Right lobe of liver (tissue), 6 donors: ENCODE measurements at places on chromosomes 13 and 19.

- peak; percentile 67 for DNase-seq
Observed at GRCh38 chr19:2475018-2475701, 767 bp upstream of the GADD45B start.

- no peak for DNase-seq
Observed at GRCh38 chr13:97429681-97430081, 4.3 kb upstream of the RAP2A start.

DNA sequence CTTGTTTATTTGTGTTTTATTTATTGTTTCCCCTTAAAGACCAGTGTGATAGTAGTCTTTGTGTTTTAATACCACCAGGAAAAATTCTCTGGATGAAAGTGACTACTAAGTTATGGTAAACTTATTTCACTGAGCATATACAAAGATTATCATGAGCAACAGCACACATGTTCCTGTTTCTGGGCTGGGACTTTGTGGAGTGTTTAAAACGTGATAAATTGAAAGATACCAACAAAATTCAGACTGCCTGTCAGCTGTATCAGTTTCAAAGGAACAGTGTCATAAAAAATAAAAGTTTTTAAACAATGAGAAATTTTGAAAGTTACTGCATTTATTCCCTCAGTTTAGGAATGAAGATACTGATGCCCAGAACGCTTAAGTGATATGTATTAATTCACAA, 259.4 kb downstream of the DACH1 start:
- DNase-seq, result no peak

DNA sequence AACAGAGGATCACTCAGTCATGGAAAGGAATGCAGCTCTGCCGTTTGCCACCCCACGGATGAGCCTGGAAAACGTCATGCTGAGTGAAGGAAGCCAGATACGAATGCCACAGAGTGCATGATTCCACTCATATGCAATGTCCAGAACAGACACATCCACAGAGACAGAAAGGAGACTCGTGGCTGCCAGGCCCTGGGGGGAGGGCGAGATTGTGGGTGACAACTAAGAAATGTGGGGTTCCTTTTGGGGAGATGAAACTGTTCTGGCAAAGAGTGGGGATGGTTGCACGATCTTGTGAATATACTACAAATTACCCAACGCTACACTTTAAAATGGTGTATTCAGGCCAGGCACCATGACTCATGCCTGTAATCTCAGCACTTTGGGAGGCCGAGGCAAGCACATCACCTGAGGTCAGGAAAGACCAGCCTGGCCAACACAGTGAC, 27.2 kb upstream of the NAPA start:
- DNase-seq, result no peak

- DNase-seq, result no peak
Observed at GRCh38 chr13:40158218-40158617, 502.8 kb downstream of the COG6 start.

GRCh38 chr19:6664916-6665315, 5.0 kb downstream of the TNFSF14 start:
- DNase-seq, result no peak

GRCh38 chr19:19256072-19256969, 16.8 kb downstream of the TM6SF2 start:
- DNase-seq, result no peak

GRCh38 chr19:2385053-2385721, 25.1 kb downstream of the TMPRSS9 start:
- DNase-seq, result no peak

DNA sequence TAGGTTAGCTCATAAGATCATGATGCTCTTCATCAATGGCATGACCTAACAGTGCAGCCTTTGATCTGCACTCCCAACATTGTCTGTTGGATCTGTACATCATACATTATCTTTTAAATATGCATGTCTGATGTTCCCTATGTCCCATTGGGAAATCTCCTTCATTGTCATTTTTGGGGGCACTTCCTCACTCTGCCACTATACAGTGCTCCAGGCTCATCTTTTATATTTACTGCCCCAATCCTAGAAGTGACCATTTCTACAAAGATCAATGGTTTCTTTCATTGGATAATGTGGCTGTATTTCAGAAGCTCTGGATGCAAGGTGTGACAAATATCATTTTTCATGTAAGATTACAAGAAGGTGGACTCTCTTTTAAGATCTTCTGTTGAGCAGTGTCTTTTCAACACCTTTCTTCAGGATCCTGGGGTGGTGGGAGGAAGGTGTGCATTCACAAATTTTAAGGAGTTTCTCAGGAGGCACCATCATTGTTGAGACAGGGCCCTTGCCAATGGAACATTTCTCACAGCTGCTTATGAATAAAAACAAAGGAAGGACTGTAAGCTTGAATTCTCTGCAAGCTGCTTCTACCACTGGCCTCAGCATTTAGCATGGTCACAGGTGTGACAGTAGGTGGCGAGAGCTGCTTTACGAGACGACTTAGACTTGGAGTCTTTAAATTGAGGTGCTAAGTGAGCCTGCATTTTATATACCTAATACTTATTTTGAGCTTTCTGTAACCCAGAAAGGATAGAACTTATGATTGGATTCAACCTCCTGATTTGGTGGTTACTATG, 403.0 kb downstream of the LMO7 start:
- no peak for DNase-seq

- DNase-seq, result no peak
Observed at GRCh38 chr19:51354742-51355148, 11.4 kb downstream of the ETFB start.

DNA sequence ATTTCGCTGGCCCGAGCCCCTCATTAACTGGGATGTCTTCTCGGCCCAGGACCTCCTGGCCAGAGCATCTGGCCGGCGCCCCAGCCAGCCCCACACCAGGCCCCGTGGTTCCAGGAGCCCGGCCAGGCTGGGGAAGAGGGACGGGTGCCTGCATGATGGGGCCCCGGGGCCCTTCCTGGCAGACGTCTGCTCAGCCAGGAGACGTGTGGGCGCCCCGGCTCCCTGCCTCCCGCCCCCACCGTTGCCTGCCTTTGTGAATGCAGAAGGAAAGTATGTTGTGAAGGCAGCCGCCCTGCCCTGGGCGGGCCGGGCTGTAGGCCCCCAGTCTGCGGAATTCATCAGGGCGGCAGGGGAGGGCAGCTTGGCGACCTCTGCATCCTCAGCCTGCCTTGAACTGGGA, 4.4 kb upstream of the COMP start:
- no peak for DNase-seq

GRCh38 chr13:38166116-38166515, 183.5 kb upstream of the UFM1 start:
- DNase-seq, result no peak

DNA sequence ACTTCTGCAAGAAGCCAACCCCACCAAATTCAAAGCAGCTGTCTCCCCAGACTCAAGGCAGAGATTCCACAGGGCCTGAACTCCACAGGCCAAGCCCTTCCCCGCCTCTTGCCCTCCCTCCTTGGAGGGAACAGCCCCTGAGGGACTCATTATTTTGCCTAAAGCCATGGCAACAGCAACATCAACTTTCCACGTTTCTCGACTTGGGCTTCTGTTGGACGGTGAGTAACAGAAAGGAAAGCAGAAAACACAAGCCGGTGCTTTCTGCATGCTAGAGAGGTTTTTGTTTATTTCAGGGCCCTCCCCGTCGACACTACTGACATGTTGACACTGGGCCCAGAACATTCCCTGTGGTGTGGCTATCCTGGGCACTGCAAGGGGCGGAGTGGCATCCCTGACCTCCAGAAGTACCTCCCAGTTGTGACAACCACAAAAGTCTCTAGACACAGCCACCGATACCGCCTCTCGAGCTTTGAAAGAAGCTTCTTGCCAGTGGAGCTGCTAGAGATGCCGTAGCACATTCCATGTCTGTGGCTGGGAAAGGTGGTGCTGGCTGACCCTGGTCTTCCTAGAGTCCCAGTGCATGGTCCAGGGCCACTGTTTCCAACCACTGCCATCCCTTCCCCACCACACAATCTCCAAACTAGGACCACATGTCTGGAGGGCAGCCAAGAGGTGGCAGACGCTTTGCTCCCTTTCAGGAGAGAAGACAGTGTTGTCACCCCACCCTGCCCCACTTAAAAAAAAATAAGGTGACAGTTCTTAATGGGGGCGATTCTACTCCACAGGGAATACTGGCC, 12.8 kb downstream of the CAPS start:
- no peak for DNase-seq

DNA sequence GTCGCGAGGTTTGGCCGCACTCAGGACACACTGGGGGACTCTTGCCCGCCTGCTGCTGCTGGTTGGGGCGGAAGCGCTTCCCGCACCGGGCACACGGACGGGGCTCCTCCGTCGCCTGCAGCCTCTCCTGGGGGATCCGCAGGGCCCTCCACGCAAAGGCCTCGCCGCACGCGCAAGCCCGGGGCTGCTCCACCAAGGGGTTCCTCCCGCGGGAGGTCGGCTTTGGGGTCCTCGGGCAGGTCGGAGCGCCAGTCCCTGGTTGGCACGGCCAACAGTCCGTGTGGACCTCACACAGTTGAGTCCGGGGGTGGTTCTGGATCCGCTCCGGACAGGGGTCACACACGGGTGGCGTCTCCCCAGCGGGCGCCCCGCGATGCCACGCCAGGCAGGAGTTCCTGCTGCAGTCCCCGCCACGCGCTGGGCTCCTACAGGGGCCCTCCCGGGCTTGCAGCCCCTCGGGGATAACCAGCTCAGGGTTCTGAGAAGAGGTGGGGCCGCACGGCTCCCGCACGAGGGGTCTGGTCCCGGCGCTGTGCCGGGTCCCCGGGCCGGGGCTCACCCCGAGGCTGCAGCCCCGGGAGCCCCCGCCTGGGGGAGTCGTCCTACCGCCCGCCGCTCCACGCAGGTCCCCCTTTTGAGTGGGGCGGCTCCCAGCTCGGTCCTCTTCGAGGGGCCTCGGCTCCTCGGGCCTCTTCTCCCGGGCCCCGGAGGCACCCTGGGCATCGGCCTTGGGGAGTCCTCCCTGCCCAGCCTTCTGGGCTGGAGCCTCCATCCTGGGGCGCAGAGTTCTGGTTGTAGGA, 6.2 kb upstream of the ZNF497 start:
- peak; percentile 17 for DNase-seq

- DNase-seq, result no peak
Observed at GRCh38 chr13:73109969-73110368, 51.2 kb downstream of the KLF5 start.

DNA sequence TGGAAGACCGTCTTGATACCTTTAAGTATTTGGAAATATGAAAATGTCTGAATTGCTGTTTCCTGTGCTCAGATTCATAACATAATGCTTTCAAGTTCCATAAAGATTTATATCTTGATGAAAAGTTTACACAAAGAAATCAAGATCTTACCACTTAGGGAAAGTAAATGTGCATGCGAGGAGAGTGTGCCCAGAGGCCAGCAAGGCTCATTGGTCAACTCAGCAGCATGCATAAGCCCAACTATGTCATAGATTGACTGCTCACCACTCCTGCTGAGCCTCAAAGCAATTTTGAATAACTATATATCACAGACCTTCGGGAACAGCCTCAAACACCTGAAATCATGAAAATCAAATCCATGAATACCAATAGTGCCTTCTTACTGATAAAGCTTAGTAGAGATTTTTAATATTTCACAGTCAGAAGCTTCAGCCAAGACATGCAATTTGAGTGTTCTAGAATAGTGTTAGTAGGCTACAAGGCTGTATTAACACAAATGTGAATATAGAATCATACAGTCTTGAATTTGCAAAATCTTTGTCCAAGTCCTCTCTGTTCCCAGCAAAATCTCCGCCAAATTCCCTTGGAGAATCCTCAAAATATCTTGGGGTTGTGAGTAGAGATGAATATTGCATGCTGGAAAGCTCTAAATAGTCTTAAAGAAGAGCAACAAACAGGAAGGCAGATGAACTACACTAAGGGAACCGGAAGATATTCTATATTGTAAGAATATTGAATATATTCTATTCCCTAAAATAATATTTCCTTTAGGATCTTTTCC, 124.1 kb downstream of the DCLK1 start:
- DNase-seq, result no peak

GRCh38 chr19:29841209-29841558, 29.4 kb downstream of the CCNE1 start:
- DNase-seq, result no peak

- no peak for DNase-seq
Observed at GRCh38 chr13:31114641-31115040, 47.1 kb downstream of the HSPH1 start.

DNA sequence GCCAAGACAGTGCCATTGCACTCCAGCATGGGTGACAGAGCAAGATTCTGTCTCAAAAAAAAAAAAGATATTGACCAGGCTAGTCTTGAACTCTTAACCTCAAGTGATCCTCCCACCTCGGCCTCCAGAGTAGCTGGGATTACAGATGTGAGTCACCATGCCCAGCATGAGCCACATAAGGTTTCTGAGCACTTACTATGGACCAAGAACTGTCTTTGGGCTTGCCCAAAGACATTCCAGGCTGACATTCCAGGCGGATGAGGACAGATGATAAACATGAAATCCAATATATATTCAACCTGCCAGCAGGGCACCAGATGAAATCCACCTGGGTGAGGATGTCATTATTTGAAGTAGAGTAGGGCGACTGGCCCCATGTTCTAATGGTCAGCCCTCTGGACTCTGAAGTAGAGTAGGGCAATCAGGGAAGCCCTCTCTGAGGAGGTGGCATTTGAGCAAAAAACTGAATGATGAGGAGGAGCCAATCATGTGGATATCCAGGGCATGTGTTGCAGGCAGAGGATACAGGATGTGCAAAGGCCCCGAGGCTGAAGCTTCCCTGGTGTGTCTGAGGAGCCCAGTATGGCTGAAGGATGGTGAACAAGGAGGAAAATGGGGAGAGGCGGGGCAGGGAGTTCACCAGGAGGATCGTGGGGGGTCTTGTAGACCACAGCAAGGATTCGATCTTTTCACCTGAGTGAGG, 4.0 kb downstream of the C19orf38 start:
- no peak for DNase-seq

- no peak for DNase-seq
Observed at GRCh38 chr19:42229855-42230351, 9.8 kb downstream of the ZNF526 start.

GRCh38 chr19:28700176-28700575, 512.8 kb downstream of the UQCRFS1 start:
- no peak for DNase-seq

DNA sequence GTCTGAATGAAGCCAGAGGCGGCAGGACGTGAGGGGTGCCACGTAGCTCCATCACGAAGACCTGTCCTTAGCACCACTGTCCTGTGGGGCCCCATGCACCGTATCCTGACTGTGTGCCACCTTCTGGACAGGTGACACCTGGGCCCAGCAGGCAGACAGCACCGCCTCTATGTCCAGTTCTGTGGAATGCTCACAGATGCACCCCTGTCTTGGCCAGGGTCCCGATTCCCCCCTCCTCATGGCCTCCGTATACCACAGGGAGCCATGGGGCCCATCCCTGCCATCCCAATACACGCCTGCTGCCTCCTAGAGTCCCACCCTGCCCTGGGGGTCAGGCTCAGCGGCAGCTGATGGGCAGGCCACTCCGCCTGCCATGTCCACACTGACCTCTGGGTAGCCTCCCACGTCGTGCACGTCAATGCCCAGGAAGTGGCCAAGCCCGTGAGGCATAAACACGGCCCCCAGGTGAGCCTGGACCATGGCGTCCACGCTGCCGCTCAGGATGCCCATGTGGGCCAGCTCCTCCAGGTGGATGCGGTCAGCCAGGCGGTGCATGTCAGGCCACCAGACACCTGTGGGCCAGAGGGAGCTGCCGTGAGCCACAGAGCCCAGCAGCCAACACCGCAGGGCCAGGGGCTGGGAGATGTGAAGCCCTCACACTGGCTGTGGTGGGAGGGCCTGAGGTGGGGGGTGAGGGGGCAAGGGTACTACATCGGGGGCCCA, 17.6 kb downstream of the CEBPG start:
- peak; percentile 26 for DNase-seq
